ENCODE measurements at places on chromosomes 3 and 15.
A peak's percentile ranks its signal among the peaks of the same experiment; 100 is the strongest.

DNA sequence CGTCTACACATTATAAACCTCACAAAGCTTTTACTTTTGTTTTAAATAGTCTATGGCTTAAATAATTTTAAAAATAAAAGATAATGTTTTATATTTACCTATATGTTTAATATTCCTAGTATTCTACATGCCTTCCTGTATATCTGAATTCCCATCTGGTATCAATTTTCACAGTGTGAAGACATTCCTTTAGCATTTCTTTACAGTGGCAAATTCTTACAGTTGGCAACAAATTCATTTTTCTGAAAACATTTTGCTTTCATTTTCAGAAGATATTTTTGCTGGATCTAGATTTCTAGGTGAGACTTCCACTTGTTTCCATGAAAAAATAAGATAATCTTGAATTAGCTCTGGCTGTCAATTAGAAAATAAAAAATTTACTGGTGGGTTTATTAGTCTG, 471.4 kb upstream of the NAALADL2 start:
- no peak for DNase-seq

DNA sequence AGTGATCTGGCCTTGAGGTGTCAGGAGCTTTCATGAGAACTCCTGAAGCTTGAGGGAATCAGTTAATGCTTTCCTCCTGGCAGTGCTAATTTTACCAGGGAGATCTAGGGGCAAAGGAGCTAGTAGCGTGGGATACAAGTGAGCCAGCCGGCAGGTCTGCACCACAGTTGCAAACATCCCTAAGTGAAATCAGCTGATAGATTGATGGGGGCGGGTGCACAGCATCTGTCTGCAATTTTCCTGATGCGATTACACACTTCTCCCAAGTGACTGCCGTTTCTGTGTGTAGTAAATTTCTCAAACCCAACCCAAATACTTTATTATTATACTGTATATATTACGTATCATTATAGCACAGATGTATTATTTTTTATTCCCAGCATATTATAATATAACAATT, 304.5 kb downstream of the AGBL1 start:
- no peak for DNase-seq

DNA sequence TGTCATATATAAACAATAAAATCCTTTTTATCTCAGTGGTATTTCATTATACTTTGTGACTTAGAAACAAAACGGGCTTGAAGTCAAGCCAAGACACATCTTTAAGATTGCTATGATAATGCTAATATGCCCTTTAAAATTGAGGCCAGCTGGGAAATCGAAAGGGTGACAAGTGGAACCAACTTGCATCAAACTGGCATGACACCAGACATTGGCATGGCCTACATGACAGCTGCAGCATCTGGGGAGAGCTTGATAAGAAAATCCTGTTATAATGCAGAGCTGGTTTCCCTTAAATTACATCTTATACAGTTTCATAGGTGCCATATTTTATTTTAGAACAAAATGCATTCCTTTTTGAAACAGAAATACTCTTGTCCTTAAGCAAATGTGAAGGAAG, 325.2 kb downstream of the ZBBX start:
- no peak for DNase-seq

DNA sequence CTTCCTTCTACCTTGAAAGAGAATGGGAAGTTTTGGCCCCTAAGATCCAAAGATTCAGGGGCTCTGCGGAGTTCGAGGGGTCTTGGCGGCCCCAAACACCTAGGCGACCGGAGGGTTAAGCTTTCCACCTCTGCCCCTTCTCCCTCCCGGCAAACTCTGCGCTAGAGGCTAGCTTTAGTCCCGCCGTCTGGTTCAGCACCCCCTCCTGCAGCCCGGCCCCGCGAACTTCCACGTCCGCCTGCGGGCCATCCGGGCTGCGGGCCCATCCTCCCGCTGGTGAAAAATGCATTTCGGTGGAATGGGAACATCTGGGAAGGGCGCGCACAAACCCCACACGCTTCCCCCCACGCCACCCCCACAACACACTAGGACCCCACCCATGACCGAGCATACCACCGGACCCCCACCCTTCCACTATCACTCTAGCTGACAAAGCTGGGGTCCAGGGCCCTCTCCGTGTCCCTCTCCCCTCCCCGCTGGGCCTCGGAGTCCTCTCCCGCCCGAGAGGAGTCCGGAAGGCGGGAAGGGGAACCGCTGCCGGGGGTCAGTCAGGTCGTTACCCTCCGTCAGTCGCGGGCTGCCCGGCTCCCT, 1.0 kb downstream of the SHOX2 start:
- DNase-seq: no peak

GRCh38 chr3:39250116-39250747, 29.6 kb downstream of the CX3CR1 start:
- DNase-seq: no peak

DNA sequence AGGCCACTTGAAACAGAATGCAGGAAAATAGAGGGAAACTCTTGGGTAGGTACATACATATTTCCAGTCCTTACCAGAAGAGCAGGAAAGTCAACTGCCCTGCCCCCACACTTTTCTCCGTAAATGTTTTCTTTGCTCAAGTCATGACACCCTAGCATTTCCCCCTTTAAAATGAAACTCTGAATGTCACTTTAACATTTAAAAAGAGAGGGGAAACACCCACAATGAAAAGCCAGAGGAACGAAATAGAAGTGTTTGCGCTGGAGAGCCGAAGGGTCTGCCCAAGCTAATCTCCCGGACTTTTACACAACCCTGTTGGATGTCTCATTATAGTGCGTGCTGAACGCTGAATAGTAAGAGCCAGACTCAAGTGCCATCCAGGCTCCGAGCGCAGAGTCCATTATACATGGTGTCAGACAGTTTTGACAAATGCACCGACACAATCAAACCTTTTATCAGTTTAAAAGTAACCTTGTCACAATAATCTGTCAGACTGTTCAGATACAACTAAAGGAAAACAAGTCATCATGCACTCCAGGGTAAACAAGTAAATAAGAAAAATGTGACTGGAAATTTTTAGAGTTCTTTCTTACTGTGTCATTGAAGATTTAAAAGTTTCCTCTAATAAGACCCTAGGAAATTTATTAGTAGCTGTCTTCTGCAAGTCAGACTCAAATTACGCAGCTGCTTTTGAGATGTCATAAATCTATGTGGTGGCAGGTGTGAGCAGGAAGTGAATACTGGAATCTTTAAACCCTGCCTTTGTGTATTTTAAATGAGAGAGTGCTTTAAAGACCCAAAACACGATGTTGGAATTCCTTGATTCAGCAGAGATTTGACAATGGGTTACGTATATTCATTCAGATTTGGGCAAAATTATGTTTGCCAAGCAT, 159.8 kb downstream of the RBMS3 start:
- peak; percentile 27 for DNase-seq

GRCh38 chr3:47098910-47099309, 65.0 kb downstream of the SETD2 start:
- DNase-seq: no peak
